Stimulated activated CD4-positive, alpha-beta T cell treated with anti-CD3 and anti-CD28 coated beads, Interleukin-12 subunit alpha, Interleukin-12 subunit beta, amount 100 ng/mL, for 24 hours (primary cell): ENCODE measurements at places on chromosomes 6 and 20.

DNA sequence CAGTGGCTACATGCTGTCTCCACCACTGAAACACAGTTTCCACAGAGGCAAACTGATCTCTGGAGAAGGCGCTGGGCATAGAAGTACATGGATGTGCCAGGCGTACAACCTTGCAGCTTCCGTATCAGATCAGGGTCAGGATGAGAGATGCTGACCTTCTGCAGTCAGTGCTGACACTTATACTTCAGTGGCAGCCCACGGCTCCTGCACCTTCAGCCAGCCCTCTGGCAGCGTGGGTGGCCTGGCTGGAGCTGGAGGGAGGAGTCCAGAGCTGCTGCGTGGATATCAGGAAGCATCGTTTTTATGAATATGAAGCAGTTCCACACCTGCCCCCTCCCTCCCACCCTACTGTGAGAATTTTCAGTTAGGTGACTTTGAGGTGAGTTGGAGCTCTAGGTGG is 149.3 kb downstream of the CFAP61 start:
- DNase-seq: no peak

GRCh38 chr20:57308451-57309271 is 20.9 kb upstream of the SPO11 start:
- no peak for DNase-seq

- no peak for DNase-seq
Measured at GRCh38 chr6:3735029-3735605, 16.4 kb downstream of the PXDC1 start.

DNA sequence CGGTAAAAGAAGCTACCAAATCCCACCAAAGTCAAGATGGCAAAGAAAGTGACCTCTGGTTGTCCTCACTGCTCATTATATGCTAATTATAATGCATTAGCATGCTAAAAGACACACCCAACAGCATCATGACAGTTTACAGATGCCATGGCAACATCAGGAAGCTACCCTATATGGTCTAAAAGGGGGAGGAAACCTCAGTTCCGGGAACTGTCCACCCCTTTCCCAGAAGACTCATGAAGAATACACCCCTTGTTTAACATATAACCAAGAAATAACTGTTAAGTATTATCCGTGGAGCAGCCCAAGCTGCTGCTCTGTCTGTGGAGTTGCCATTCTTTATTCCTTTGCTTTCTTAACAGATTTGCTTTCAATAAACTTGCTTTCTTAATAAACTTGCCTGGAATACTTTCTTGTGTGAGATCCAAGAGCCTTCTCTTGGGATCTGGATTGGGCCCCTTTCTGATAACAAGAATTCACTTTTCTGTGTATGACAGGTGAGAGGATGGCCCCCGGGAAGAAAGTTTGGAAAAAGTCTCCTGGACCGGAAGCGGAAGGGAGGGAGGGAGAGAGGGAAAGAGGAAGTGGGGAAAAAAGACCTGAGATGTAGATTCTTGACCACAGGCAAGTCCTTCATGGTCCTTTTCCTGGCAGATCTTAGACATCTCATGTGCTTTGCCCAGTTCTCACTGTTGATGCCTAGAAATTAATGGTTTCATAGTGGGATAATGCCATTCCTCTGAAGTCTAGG is 146.7 kb upstream of the ID4 start:
- no peak for DNase-seq

DNA sequence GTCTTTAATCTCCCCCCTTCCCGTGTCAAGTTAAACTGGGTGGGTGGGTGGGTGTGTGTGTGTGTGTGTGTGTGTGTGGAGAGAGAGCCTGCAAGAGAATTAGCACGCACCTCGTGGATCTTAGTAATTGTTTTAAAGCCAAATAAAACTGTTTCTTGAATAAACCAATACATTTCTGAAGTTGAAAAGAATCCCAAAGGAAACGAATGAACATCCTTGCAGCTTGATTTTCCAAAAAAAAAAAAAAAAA is 381 bp upstream of the BICRAL start:
- DNase-seq: no peak

GRCh38 chr6:131068165-131068564 is 5.1 kb upstream of the EPB41L2 start:
- DNase-seq: no peak

DNA sequence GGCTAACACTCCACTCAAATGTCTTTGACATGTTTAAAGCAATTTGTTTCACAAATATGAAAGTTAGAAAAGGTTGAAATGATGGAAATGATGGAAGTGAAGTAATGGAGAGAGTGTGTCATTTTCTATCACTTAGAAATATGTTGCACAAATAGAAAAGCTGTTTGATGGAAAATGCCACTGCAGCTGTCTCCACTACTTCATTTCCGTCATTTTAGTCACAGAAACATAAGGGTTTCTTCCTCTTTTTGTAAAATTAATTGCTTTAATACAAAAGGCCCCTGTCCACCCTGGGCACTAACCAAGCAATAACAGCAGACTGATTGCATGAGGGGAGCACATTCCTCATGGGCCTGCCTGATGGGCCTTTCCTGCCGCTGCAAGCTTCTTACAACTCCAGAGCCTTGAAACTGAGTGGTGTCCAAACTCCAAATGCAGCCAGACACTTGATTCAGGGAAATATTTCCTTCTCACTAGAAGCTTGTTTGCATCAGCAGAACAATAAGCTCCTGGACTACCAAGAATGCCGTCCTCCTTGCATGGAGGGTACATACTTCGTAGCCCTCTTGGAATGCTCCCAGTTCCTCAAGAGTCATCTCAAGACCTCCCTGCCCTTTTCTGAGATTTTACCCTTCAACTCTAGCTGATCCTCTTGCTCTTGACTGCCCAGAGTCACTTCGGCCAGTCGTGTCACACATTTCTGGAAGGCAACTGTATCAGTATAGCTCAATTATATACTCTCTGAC is 36.1 kb downstream of the F13A1 start:
- no peak for DNase-seq

DNA sequence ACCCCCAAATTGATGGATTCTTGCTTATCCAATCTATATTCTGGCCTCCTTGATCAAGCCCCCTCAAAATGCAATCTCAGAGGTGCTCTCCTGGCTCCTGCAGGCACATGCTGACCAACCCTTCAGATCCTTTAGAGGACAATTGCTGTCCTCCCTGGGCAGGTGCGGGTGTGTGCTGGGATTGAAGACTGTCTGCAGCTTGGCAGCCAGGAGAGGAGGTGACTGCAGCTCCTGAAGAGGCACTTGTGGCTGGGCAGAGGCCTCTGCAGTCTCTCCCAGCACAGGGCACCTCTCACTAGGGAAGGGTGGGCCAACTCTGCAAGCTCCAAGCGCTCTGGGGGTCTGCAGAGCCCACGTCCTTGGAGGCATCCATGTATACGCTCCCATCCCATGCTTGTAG is 28.5 kb downstream of the SUMO4 start:
- DNase-seq: no peak
